ENCODE measurements at places on chromosomes 6 and 20. TPM values are rescaled to one million over a fixed set of nuclear protein-coding genes. Genes with fewer than 3 reads are reported as not detected.

DLK2 gene
- polyA plus RNA-seq: 1.6 TPM

LRRC1 gene
- 24.4 TPM for polyA plus RNA-seq

TBC1D20 gene
- 32.2 TPM for polyA plus RNA-seq

PI3 gene
- polyA plus RNA-seq: not detected

EPB41L1 gene
- polyA plus RNA-seq: 65.6 TPM

DNA sequence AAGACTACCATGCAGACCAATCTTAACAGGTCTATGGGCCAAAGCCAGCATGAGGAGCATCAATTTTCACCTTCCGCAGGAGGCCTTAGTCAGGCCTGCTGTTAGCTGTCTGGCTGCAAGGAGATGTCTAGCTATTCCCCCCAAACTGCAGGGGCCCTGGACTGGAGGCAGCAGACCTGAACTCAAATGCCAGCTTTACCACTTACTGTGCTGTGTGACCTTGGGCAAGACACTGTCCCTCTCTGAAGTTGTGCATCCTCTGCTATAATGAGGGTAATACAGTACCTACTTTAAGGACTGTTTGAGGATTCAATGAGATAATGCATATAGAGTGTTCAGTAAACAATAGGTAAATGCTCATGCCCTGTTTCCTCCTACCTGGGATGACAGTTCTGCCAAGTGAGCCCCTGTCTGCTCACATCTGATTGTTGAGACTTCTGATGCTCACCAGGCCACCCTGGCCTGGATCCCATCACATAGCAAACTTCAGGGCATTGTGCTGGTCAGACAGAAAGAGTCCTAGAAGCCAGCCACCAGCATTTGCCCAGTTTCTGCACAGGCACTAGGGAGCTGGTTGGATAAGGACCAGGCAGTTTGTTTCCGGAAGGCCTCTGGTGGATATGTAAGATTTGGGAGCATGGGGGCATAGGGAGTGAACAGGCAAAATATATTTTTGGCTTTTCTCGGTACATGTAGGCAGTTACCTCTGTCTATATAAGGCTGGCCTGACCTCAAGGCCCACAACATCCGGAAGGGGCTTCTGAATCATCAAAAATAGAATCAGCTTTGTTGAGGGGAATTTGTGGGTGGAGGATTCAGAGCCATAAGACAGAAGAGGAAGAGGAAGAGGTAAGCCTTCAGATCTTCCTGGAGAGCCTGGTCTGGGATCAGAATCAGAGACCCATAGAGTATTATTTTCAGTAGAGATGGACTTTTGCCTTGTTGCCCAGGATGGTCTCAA, 2.3 kb upstream of the OCSTAMP start:
- DNase-seq: no peak

- DNase-seq: no peak
Measured at GRCh38 chr6:167794161-167795157, 32.3 kb upstream of the AFDN start.

DNA sequence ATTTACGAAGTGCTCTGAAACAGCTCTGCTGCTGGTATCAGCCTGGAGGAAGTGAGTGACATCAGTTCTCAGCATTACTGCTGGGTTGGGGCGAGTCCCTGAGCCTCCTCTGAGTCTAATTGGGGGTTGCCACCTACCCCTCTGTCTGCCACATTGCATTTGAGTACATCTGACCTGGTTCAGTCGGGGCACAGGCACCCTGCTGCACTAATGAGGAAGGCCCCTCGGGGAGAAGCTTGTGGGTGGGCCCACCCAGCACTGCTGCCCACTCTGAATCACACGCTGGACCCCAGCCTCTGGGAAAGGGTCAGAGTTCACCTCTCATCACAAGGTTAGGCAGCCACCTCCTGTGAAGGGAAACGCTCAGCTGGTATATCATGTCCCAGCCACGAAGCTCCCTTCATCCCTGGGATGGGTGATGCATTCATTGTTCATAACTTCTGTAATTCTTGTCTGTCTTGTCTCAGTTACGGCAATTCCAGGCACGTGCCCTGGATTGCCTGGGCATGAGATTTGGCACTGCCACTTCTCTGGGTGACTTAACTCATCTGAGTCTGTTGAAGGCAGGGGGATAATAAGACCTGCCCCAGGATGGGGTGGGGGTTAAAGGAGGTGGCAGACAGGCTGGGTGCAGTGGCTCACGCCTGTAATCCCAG, 13.3 kb downstream of the DNMT3B start:
- DNase-seq: no peak

DNA sequence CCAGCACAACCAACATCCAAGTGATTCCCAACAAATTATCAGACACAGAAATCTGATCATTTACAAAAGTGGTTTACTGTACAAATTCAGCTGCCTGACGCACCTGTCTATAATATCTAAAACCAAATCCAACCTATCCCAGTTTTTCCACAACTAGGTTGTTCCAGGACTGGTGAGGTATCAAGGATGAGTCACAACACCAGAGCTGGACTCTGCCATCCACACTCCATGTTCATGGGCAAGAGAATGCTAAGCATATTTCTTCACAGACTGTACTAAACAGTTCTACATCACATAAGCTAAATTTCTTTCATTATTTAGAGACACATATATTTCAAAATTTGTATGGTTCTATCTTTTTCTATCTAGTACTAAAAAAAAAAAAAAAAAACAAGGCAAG, 141.6 kb downstream of the BTBD9 start:
- DNase-seq: no peak

- peak; percentile 49 for DNase-seq
Measured at GRCh38 chr6:54846243-54846856, at the start of gene FAM83B. FAM83B (plus strand) TSS chr6:54846771; CDS start chr6:54870247, 23,476 bp downstream.

DNA sequence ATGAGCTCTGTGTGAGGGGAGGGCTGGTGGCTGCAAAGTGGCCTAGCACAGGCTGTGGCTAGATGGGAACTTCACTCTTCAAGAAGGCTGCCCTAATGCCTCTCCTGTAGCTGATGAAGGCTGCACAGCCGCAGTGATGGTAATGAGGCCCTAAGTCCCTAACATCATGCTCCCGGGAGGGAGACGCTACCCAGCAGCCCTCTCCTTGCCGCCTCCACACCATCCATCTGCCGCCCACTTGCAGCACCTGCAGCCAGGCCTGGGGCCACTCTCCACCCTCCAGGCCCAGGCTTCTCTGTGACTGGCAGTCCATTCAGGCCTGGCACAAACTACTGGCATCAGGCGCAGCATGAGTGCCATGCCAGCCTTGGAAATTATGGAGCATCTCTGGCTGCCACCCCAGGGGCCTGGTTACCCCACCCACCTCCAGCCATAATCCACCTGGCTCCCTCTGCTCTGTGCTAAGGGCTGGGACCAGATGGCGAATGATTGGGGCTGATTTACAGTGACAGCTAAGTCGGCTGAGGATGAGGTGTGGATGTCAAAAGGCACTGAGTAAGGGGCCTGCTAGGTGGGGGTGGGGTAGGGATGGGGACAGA, 284.2 kb downstream of the LRFN2 start:
- DNase-seq: no peak

Measured in renal pelvis (tissue), 12 donors.